ENCODE measurements at places on chromosomes 4 and X.

DNA sequence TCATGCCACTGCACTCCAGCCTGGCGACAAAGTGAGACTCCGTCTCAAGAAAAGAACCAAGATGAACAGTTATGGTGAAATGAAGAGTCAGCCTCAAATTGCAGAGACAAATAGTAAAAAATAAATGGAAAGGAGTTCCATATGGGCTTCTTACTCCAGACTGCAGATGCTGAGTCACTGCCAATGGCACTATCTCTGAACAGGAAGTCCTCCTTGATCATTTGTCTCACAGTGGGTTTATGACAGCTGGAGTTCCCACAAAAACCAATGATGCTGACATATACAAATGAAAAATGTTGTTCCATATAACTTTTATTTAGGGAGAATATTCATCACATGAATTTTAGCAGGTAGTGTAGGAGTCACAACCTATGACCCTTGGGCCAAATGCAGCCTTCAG is 631.6 kb downstream of the PCDH18 start:
- DNase-seq, result no peak

DNA sequence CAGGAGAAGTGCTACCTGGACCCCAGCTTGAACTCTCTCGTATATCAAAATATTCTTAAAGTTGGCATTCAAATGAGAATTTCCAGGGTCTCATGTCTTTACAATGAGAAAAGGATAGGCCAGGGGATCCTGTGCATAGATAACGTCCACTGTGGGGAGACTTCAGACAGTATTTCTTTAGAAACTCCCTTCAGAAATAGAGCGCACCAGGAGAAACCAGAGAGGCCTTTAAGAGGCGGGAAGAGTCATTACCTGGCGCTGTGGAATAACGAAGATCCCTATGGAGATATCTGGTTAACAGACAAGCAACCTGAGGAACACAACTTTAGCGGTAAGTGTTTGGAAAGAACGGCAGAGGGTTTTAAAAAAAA is 600 bp downstream of the RADX start:
- DNase-seq, result no peak

DNA sequence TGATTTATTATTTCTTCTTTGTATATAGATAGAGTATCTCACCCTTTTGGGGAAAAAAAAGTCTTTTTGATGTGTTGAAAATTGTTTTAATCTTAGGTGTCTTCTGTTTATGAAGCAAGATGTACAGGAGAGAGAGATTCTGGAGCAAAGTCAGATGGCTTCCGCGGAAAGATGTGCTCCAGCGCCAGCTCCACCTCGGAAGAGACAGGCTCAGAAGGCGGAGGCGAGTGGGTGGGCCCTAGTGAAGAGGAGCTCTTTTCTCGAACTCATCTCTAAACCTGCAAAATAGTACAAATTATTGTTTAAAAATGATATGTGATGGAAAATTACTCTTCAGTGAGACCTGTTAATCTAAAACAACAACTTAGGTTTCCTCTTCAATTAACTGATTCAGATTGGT is 28.9 kb upstream of the TBC1D14 start:
- no peak for DNase-seq

- no peak for DNase-seq
Measured at GRCh38 chr4:26130841-26131432, 189.9 kb upstream of the RBPJ start.

- DNase-seq, result no peak
Measured at GRCh38 chr4:124974152-124974551, 261.6 kb upstream of the ANKRD50 start.

Measured in D341Med (cell line).